Effector CD4-positive, alpha-beta T cell (primary cell): ENCODE measurements at places on chromosomes 11 and 22.

- no peak for DNase-seq
Observed at GRCh38 chr11:72573855-72574445, 100.3 kb downstream of the PDE2A start.

DNA sequence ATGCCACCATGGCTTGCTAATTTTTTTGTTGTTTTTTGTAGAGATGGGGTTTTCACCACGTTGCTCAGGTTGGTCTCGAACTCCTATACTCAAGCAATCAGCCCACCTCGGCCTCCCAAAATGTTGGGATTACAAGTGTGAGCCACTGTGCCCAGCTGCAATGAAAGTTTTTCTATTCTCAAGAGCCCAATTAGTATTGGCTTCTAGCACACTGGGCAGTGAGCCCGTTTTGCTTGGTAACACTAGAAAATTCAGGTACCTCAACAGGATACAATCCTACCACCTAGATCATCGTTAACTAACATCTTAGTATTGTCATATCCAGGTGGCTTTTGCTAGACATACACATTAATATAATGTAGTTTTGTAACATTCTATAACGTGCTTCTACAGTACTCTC lies 19.0 kb downstream of the SEC14L3 start:
- no peak for DNase-seq

- DNase-seq: no peak
Observed at GRCh38 chr11:128724891-128725611, 31.2 kb downstream of the FLI1 start.

GRCh38 chr11:15821451-15821850 lies 534.9 kb downstream of the SOX6 start:
- DNase-seq: no peak

DNA sequence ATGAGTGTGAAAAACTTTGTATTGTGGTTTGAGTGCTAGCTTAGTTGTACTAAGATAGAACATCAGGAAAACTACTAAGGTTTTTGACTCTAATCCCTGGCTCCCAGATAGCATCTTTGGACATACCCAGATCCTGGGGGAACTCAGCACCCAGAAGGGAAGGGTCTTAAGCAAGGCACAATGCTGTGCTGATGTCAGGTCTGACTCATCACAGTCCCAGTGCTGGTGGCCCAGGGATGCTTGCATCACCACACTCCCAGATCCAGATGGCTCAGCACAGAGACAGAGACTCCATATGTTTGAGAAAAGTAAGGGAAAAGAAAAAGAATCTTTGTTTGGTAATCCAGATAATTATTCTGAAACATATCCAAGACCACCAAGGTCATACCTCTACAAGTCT lies 18.3 kb upstream of the OR56A3 start:
- no peak for DNase-seq

DNA sequence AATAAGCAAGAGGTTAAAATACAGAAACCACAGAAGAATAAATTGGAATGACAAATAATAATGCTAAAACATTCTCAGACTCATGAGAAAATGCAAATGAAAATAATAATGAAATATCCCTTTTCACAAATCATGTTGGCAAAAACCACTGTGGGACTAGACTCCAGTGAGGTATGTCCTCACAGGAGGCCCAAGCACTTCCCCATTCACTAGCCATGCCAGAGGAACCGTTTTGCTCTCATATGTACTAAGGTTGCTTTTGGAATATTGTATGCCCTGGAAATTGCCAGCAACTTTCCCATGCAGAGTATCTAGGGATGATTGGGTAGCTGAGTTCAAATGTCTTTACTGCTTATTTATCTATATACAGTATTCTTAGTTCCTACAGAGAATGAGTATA lies 106.2 kb upstream of the CHORDC1 start:
- DNase-seq: no peak

DNA sequence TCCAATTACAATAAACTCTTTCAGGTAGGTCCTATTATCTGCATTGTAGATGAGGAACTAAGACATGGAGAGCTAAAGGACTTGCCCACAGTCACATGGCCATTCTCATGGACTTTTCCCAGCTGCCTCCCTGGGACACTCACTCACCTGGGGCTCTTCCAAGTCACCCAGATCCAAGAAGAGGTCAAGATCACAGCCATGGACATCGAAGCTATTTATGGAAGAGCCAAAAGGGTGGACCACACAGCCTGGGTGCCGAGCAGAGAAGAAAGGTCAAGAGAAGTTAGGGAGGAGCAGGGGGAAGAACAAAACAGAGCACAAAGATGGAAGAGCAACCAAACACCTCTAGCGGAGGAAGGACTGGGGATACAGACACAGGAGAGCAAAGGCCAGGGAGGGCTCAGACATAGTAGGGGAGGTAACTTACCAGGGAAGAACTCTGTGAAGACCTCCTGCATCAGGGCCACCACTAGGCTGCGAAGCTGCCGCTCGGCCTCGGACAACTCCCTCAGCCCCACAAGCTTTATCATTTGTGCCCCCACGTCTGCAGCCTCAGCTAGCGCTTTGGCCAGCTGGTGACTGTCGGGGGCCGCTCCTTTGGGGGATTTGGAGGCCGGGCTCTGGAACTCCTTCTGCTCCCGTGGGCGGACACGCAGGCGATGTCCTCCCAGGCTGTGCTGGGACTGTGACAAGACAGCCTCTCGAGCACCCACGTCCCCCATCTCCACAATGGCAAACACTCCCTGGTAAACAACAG lies 7.4 kb upstream of the EEF1G start:
- no peak for DNase-seq

- no peak for DNase-seq
Observed at GRCh38 chr22:43053176-43053575, 36.0 kb downstream of the TTLL1 start.

- DNase-seq: no peak
Observed at GRCh38 chr22:43243324-43243723, 56.4 kb upstream of the TTLL12 start.
